HFFc6 (cell line): ENCODE measurements at places on chromosomes 11 and 22.

- no peak for DNase-seq
These were observed 121.2 kb upstream of the VPREB1 start for GRCh38 chr22:22123118-22123959.

DNA sequence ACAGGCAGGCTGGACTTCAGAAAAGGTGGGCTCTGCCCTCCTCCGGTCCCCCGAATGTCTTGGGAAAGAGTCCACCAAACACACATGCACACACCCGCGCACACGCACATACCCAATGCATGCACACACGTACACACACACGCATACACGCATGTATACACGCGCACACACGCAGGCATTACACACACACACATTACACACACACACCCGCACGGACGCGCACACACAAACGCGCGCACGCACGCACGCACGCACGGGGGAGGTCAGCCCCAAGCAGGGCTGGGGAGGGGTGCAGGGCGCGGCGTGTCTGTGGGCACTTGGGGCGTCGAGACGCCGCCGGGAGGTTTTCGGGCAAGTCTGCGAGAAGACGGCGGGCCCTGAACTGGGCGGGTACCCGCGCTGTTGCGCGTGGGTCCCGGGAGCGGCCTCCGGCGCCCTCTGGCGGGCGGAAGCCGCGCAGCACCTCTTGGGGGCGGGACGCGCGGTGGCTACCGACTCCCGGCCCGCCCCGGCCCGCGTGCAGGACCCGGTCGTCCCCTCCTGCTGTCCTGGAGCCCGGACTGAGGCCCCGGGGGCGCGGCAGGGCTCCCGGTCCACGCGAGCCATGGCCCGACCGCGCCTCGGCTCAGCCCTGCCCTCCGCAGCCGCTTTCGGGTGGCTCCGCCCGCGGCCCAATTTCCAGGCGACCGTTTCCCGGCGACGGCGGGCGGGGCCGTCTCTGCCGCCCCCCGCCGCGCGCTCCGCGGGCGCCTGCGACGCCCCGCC is 3.6 kb downstream of the SEPTIN5 start:
- peak; percentile 39 for DNase-seq

DNA sequence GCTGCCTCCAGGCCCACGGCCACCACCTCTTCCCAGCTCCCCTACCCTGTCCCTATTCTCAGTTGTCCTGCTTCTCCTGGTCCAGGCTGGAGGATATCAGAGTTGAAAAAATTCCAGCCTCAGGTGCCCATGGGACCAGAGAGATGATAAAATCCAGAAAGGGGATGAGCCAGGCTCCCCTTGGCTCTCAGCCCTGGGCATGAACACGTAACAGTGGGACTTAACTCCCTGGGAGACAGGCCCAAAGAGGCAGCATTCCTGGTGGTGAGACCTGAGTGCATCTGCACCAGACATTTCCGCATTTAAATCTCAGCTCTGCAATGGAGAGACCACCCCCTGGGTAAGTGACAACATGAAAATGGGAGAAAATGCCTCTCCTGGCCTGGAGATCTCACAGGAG is 10.4 kb upstream of the SLC39A13 start:
- DNase-seq = no peak

GRCh38 chr11:109229682-109230081 is 192.3 kb upstream of the C11orf87 start:
- peak; percentile 32 for DNase-seq

DNA sequence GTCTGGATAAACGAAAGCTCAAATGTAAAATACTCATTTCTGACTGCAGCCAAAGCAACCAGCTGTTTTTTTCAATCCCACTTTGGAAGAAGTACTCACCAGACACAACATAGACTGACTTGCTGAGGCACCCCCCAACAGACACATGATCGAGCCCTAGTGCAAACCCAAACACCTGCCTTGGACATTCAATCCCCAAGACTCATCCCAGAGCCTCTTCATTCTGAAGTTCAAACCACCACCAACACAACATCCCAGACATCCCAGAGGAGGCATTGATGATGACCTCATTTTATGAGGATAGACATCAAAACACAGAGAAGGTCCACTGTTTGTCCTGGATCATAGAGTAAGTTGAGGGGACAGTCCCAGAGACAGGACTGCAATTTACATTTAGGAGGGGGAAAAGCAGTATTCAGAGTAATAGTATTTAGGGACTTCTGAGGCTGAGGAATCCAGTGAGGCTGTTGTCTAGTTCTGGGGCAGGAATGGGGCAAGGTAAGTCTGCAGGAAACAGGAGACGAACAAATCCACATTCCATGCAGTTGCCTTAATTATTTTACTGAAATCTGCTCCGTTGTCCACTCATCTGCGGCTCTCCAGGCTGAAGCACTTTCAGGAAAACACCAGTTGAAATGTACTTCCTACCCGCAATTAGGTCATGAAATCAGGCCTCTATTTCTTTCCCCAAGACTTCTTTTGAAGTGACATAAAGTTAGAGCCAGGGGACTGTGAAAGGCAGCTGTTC is 54.8 kb downstream of the CLPB start:
- DNase-seq = no peak

DNA sequence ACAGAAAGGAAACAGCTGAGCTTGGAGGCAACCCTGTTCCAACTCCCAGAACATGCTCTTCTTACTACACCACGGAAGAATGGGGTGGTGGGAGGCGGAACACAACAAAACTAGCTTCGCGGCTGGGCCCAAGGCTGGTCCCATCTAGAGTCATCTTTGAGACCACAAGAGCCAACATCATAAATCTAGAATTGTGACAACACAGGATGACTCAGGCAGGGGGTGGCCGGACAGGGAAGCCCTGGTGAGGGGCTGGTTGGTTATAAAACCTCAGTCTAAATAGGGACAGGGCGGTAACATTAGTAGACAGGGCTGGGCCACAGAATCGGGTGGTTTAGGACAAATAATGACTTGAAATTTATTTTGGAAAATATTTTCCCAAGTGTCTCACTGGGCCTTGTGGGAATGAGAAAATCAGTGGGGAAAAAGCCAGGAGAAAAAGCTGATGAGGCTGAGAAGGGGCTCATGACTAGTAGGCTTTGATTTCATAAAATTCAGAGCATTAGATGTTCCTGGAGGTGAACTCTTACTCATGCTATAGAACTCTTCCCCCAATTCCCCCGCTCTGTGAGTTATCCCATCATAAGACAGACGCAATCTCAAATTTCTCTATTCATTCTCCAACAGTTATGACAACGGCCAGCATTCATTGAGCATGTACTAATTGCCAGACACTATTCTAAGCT is 151.8 kb upstream of the TIMP3 start:
- peak; percentile 57 for DNase-seq

GRCh38 chr22:19040888-19041703 is 81.1 kb downstream of the DGCR2 start:
- no peak for DNase-seq

DNA sequence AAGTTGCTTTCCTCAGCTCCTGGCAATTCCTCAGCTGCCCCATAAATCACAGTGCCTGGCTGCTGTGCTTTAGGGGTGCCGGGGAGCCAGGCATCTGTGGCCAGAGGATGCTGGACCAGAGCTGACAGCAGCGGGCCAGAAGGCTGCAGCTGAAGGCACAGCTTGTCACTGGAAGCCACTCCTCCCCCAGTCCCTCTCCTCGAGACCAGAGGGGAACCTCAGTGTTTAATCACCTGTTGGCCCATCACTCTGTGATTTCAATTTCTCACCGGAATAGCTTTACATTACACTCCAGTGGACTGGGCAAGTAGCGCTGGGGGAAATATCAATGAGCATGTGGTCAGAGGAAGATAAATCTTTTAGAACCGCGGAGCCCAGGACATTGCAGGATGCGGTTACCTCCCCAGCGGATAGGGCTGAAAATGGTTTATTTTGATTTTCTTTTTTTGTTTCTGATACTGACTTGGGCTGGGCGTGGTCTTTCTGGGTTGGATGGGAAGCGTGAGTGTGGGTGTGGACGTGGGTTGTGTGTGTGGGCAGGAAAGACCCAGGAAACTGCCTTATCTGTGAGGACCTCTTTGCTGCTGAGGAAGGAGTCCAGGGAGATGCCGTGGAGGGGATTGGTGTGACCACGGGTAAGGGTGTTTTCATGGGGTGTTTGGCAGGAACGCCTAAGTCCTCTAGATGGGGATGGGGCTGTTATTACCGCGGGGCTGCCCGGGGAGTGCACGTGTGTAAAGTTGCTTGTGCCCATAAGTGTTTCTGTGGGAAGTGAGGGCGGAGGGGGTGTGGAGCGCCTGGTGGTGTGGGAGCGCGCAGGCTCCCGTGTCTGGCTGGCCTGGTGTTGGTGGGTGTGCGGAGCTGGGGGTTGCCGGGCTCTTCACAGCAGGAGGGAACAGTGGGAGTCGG is 4.0 kb downstream of the DAGLA start:
- DNase-seq = no peak
